Pulmonary artery endothelial cell (primary cell): ENCODE measurements at places on chromosomes 3 and 15. TPM values are rescaled to one million over a fixed set of nuclear protein-coding genes. Genes with fewer than 3 reads are reported as not detected.

Gene SEMA3B
- total RNA-seq, result 0.53 and 0.66 TPM in 2 replicates

Gene KBTBD12
- total RNA-seq, result not detected in 2 replicates

DNA sequence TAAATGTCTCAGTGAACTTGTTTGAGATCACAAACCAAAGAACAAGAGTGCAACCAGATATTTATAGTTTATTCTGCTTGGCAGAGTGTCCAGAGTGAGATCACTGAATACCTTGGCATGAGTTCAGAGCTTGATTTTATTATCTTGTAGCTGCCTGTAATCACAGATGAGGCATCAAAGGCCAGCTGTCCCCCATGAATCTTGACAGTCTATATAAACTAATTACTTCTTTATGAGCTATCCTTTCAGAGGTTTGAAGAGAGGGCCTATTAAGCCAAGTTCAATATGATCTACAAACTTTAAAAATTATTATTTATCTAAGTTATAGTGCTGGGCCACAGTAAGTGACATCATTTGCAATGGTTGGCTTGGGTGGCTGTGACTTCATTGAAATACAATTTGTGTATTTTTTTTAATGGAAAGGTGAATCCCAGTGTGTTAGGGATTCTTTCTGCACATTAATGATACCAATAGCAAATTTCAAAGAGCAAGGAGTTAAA, 251.5 kb downstream of the CLSTN2 start:
- DNase-seq, result no peak

DNA sequence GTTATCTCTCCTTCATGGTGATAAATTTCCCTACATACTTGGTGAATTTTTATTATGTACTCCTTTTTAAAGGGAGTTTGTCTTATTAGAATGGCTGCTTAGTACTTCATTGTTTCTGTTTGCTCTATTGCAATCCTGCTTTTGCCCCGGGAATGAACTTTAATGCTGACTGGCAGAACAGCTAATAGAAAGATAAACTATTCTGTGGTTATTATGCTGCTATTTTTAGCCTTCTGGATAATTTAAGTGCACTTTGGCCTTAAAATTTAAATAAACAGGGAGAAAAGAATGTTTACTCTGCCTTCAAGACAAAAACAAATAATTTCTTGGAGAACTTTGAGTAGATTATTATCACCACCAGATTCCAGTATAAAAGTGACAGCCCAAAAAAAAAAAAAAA, 413.8 kb upstream of the CCDC54 start:
- no peak for DNase-seq

- DNase-seq, result no peak
These were observed 26.6 kb downstream of the SEMA7A start for GRCh38 chr15:74406992-74407705.

- DNase-seq, result no peak
These were observed 19.3 kb upstream of the ATP10A start for GRCh38 chr15:25882466-25882865.

GRCh38 chr15:92018535-92019239, 165.2 kb downstream of the SLCO3A1 start:
- no peak for DNase-seq
